ENCODE measurements at places on chromosomes 7 and 10.

DNA sequence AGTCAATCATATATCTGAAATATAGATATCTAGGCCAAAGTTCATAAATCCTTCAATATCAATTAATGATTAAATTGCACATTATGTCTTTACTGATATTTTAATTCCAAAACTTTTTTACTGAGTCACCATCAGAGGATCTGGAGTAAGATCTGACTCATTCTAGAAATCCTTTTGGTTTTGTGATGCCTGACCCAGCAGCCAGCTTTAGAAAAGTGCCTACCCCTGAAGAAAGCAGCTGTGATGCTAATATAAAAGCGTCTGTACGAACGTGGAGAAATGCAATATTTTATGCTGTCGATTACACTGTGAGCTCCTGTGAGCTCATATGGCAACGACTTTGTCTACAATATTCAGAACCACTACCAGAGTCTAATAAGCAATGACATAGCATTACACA, 142.5 kb upstream of the LRRTM3 start:
- no peak for DNase-seq

- no peak for DNase-seq
These were observed 41.3 kb upstream of the TES start for GRCh38 chr7:116169060-116169459.

DNA sequence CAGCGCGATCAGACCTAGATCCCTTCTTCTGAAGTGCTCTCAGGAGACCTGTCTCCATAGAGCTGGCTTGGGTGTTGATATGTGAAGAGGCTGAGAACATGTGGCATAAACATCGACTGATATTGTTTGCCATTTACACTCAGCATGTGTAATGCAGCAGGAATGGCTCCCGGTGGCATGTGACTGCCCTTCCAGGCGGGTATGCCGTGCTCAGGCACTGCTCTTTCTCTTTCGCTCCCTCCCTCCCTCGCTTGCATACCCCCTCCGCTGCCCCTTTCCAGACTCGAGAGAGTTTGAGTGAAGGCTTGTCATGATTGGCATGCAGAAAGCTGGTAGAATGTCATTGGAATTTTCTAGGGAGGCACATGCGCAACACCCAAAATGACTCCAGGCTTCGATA, 107.3 kb upstream of the PDCD4 start:
- DNase-seq: no peak

DNA sequence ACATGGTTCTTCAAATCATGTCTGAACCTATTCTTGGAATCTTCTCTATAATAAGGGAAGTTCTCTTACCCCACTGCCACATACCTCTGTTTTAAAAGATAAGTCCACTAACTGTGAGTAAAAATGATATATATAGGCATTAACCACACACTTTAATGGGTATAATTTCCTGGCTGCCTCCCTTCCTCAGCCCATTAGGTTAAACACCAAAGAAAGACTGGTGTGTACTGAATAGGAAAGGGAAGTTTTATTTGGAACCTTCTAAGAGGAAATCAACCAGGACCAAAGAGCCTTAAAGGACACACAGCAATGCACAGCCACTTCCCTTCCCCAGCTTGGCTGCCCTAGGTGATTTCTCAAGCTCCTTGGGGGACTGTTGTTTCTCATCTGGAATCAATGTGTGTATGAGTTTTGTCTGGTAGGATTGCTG, 5.0 kb upstream of the WBP1L start:
- no peak for DNase-seq

DNA sequence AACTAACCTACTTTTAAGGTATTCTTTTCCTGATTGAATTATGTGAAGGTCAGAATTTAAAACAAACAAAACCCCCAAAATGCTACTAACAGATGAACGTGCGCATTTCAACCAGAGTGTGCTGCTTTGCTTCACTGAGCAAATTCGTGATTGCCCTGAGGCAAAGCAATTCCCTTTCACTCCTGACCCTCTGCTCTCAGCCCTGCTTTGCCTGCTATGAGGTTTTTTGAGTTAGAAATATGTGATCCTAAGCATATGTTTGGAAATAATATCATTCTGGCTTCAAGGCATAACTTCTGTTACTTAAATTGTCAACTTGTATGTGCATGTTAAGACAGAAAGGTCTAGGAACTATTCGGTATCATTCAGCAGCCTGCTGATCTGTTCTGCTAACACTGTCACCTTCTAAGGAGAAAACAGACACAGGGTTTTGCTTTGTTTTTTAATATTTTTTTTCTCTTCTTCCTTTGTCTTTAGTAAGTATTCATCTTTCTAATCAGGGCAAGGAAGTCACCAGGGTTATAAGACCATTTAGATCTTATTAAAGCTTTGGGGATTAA, 124.2 kb downstream of the GNAT3 start:
- no peak for DNase-seq

DNA sequence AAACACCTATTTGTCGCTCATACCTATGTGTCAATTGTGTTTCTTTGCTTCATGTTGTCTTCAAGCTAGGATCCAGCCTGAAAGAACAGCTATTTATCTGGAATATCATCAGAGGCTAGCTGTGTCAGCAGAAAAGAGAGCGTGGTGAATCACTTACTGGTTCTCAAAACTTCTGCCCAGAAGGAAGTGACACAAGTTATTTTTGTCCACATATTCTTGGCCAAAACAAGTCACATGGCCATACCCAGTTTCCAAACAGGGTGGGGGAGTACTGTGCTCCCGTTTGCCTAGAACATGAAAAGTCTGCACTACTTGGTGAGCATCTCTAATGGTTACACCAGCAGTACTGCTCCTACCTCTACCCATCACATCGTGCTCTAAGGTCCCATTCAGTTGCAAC, 160.9 kb upstream of the CSTF2T start:
- no peak for DNase-seq

- DNase-seq: no peak
These were observed 37.5 kb downstream of the BTBD16 start for GRCh38 chr10:122308417-122309141.

DNA sequence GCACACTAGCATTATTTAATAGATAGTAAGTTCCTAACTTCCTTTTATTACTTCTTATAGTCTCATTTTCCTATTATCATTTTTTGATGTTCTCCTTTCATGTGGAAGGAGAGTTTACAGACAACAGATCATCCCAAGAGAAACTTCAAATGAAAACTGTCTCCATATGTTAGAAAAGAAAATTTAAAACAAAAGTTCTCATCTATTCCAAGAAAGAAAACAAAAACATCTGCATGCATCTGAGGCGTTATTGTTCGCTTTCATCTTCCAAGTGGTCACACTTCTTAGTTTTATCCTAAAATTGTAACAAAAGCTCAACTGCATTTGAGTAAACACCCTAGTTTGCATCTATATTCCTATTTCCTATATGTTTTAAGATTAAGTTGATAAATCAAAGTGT, 126.2 kb downstream of the SEMA3D start:
- no peak for DNase-seq

GRCh38 chr10:132979491-132980425, 37.4 kb upstream of the CFAP46 start:
- DNase-seq: no peak

DNA sequence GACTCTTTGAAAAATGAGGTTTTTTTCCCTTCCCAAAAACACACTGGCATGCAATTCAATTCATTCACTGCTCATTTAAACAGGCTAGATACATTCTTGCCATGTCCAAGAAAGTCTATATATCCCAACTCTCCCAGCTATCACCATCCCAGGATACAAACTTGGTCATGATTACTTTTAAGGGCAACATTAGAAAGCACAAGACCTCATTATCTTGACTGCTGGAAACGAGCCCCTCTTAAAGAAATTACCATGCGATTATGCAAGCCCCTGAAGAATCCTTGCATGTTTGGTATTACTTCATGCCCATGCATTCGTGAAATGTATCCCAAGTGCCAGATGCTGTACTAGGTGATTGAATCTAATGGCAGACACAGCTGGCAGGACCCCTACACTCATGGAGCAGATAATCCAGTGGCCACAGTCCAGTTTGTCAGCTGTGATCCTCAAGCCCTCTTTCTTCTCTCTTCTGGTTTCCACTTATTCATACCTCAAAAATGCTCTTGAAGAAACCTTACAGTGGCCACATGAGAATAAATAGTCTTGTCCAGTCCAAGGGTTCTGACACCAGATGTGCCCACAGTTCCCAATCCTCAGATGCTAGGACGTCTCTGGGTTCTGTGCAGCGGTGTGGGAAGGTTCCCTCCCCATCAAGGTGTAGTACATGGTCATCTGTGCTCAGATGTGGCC, 103.7 kb upstream of the HABP2 start:
- no peak for DNase-seq

DNA sequence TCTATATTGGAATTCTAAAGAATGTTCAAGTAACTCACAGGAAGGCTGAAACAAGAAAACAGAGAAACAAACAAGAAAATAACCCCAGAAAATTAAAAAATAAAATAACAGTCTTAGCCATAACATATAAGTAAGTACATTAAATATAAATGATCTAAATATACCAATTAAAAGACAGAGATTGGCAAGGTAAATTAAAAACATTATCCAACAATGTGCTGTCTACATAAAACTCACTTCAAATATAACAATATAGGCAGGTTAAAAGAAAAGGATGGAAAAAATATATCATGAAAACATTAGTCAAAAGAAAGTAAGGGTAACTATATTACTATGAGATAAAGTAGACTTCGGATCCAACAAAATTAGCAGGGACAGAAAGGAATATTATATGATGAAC, 98.1 kb upstream of the NANOS1 start:
- no peak for DNase-seq

DNA sequence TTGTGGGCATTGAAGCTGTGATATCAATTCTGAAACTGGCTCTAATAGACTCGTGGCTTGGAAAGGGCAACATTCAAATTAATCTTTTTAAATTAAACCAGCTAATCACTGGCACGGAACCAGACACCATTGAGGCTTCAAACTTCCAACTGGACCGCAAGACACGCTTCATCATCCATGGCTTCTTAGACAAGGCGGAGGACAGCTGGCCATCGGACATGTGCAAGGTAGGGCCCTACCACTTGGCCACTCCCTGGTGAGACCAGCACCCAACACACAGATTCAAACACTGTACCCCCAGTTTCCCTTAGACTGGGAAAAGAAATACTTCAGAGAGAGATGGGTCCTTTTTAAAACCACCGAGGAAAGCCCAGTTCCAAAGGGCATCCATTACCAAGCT, 5.1 kb downstream of the PNLIPRP2 start:
- no peak for DNase-seq

GRCh38 chr10:51789903-51790302, 90.5 kb upstream of the CSTF2T start:
- no peak for DNase-seq

- no peak for DNase-seq
These were observed 5.0 kb upstream of the TACR2 start for GRCh38 chr10:69421611-69422308.

DNA sequence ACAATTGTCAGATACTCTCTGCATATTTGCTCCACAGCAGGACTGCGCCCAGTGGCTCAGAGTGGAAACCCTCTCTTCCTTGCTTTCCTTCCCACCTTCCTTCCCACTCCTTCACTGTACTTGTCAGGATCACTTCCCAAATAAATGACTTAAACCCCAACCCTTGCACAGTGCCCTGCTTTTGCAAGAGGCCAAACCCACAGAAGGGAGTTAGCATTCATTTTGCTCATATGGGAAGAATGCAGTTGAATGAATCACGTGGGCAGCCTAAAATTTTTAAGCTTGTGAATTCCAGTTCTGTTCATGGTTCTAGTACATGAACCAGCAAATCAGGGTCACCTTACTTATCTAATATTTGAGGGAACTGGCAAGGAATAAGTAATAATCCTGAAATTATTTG, 47.7 kb upstream of the SFMBT2 start:
- DNase-seq: no peak

DNA sequence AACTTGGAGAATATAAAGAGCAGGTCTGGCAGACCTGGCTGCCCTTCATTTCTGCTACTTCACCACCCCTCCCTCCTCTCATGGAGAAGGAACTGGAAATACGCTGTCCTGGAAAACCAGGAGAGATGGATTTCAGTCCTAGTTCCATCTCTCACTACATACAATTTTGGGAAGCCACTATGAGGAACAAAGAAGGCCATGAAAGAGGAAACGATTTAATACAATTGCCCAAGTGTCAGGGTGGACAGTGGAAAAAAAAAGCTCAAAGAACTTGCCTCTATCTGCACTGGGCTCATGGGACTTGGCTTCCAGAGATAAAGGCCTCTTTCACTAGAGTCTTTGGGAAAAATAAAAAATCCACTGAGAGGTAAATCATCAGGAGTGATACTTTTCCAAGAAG, 561.7 kb downstream of the KCNMA1 start:
- DNase-seq: no peak

DNA sequence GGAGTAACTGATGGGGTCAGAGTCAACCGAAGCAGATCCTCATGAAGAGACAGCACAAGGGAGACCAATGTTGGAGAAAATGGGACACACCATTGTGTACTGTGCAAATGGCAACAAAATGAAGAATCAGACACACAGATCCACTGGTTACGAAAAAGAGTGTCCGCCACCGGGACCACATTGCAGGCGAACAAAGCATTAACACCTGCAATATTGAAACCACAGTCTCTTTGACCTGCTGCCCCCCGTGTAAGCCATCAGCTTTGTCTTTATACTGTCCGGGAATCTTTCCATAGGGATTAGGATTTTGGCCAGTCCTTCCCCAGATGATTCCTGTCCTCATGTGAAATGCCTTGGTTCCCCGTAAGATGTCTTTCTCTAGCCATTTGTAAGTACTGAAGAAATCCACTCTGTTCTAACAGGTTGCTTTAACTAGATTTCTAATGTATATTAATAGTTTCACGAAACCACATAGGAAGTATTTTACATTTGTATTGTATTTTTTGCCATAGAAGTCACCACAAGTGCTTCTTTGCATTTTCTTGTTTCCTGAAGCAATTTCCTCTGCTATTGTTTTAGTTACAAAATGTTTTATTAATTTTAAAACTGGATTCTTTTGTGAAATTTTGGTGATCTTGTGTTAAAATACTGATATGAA, 140.8 kb upstream of the NFE2L3 start:
- DNase-seq: no peak

DNA sequence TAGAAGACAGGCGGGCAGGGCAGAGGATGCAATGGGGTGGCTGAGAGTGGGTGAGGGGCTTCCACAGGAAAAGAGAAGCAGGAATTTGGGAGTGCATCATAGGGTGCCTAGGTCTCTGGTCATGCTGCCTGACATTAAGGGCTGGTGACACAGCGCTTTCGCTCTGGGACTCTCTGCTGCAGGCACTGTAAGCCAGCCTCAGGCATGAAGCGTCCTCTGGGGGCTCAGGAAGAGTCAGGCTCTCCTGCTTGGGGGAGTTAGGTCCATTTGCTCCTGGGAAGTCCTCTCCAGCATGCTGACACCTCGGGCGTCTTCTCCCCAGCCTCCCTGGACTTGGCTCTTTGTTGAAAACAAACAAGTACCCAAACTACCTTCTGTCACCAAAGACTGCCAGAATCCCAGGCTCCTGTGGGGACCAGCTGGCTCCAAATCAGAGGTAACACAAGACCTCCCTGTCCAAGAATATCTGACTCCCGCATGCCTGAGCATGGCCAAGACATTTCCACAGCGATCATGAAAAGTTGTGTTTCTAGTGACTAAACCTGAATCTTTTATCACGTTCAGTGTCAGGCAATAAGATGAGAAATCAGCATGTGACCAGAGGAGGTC, 55.4 kb downstream of the GPR26 start:
- no peak for DNase-seq

Data from activated T-cell treated with anti-CD3 and anti-CD28 coated beads for 1 hour (primary cell).